ENCODE measurements at places on chromosomes 2 and 18.

DNA sequence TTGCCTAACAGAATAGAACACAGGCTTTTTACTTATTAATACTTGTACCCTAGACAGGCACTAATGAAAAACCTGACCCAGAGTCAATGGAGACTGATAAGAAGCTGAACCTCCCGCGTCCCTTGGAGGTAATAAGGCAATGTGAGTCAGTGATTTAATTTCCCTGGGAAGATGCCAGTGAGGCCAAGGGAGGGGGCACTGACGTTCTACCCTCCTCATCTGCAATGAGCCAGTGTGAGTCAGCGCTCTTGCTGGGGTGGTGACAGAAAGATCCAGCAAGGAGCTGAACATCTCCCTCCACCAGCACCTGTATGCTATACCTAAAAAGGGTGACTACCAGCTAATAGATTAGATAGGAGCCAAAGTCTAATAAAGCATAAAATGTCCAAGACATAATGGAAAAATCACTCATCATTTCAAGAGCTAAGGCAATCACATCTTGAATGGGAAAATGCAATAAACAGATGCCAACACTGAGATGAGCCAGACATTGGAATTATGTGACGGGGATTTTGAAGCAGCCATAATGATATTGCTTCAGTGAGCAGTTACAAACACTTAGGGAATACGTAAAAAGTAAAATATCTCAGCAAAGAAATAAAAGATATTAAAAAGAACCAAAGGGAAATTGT, 116.9 kb downstream of the TPGS2 start:
- DNase-seq: no peak

GRCh38 chr2:122070241-122070731, 314.8 kb downstream of the TSN start:
- DNase-seq: no peak

DNA sequence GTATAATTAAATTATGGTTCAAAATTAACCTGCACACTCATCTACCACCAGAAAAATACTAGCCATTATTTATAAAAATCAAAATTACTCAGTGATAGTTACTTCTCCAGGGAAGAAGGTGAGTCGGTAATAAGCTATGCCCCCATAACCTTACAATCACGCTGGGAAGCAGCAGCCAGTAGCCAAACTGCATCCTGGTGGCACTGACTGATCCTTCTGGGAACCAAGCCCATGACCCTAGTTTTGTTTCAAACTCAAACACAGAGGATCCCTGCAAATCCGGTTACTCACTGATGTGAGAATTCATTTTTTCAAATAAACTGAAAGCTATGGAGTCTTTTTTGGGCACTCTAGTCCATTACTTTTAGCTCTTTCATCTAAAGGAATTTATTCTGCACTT, 88.2 kb upstream of the VWC2L start:
- DNase-seq: no peak

DNA sequence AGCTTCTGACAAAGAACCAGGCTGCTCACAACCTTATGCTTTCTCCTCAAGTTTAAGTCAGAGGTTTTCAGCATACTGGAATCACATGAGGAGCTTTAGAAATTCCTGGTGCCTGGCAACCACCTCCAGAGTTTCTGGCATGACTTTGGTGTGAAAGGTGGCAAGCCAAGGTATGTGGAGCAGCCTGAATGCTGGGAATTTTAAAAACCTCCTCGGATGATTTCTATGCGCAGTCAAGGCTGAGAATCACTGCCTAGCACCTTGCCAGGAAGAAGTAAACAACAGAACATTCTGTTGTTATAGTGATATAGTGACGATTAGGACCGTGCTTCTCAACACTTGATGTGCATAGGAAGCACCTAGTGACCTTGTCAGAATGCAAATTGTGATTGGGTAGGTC, 11.7 kb downstream of the CCBE1 start:
- DNase-seq: no peak

- no peak for DNase-seq
These were observed 43.9 kb upstream of the DNAH7 start for GRCh38 chr2:196112418-196113034.

DNA sequence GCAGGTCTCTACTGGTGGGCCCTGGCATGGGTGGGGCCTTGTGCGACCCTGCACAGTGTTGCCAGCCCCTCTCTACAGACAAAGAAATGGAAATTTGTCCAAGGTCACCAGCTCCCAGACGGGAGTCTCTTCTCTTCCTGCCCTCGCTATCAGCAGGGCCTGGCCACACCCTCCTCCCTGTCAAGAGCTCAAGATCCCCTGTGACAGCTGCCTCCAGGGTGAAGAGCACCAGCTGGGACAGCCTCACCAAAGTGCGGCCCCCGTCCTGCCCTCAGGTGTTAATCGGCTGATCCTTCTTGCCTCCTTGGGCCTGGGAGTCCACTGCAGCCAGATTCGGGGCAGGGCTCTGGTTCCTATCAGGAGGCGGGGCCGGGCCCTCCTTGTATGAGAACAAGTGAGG, 259.1 kb downstream of the TWIST2 start:
- DNase-seq: no peak

- DNase-seq: peak; percentile 64
These were observed at the start of gene INPP1 for GRCh38 chr2:190343536-190344275. INPP1 (plus strand) TSS chr2:190343589; CDS start chr2:190360103, 16,514 bp downstream.

DNA sequence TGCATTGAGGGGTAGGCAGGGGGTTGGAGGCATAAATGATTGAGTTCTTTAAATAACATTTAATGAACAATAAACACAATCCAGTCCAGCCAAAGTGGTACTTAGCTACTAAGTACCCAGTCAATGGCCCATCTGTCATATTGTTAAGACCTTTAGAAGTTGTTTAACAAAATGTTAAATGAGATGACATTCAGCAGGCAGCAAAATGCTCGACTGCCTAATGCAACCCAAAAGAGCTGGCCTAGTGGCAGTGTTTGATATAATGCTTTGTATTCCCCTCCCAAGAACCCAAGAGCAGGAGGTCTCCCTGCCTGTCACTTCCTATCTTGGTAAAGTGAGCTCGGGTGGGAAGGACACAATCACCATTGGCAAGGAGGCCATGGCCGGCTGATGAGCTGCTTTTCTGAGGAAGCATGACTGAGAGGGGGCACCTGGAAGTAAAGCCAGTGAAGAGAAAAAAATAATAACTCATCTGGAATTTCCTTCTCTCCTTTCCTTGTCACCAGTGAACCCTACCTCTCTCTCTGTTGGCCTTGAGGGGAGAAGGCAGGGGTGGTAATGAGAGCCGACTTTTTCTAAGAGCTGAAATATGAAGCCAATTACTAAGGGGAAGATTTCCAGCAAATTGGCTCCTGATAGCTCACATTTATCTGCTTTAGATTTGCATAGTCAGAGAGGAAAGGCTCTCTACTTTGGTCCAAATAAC, 140.6 kb downstream of the C1D start:
- DNase-seq: no peak

- no peak for DNase-seq
These were observed 53.1 kb downstream of the PDCL3 start for GRCh38 chr2:100615886-100616285.

GRCh38 chr18:3015204-3015592, 2.3 kb upstream of the LPIN2 start:
- DNase-seq: no peak

- DNase-seq: no peak
These were observed 151.4 kb upstream of the NXPH2 start for GRCh38 chr2:138931284-138932256.

DNA sequence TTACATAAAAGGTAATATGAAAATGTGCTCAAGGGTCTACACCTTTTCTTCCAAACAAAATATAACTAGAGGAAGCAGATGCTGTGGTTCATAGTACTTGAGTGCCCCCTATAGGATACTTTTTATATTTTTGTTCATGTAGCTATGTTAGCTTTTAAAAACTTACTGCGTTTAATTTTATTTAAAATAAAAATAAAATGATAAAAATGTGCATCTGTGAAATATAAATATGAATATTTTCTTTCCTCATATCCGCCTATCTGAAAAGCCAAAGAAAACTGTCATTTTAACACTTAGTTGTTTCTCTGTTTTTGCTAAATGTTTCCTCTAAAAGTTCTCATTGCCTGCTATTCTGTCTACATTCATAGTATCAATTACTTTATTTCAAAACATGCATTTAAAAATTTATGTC, 9.6 kb upstream of the LRP1B start:
- peak; percentile 79 for DNase-seq

GRCh38 chr2:17413036-17413435, 105.2 kb downstream of the RAD51AP2 start:
- DNase-seq: no peak

GRCh38 chr2:221133941-221134340, 438.2 kb downstream of the EPHA4 start:
- DNase-seq: no peak

GRCh38 chr2:84969511-84970209, 1.3 kb upstream of the KCMF1 start:
- DNase-seq: peak; percentile 76

- no peak for DNase-seq
These were observed 3.2 kb downstream of the GPR35 start for GRCh38 chr2:240628507-240628807.

GRCh38 chr2:125874564-125874963, 781.4 kb upstream of the GYPC start:
- DNase-seq: no peak

GRCh38 chr2:154587739-154588138, 110.8 kb upstream of the KCNJ3 start:
- no peak for DNase-seq

DNA sequence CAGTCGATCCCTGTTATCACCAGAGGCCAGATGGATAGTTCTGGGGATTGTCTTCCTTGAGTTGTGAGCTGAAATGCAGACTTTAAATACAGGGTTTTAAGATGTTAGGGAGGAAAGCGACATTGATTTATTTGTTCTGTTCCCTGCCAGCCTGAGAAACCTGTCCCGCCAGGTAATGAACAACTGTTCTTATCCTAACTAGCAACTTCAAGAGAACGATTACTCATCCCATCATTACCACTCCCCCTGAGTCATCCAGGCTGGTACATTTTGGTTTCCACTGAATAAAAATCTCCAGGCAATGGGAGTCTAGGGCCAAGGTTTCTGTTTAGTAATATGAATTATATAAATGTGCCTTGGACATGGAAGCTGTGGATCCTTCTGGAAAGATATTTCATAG, 131.2 kb downstream of the LYPD6B start:
- no peak for DNase-seq

- no peak for DNase-seq
These were observed 62.5 kb upstream of the ACVR2A start for GRCh38 chr2:147782141-147782930.

DNA sequence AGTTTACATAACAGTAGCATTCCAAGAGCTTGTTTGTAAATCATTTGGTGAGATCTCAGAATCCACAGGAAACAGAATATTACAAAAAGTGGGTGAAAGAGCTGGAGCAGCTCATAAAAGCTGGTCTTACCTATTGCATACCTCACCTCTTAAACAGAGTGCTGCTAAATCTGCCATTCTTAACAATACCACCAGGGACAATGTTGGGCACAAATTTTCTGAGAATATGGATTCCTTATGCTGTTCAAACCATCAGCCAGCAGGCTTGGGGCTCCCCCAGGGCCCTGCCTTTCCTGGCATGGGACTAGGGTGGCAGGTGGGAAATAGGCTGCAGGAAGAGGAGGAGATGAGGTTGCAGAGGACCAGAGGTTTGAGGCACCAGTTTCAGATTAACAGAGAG, 55.6 kb downstream of the TGFA start:
- DNase-seq: peak; percentile 64

DNA sequence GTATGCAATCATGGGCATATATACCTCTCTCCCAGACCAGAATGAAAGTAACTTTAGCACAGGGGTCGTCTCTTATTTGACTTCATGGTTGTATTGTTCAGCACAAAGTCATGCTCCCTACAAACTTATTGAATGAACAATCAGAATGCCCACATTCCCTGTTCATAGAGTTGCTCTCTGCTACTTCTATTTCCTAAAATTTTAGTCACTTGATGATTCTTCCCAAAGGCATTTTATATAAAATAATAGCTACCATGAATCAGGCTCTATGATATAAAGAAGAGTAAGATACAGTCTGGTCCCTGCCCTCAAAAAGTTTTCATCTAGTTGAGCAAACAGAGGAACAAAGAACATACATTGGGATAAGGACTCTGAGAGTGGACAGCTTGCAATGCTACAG, 162.2 kb downstream of the SLC39A10 start:
- DNase-seq: no peak

- DNase-seq: no peak
These were observed 116.8 kb upstream of the FSHR start for GRCh38 chr2:49271060-49271606.

GRCh38 chr2:71743995-71744675, 290.8 kb downstream of the DYSF start:
- no peak for DNase-seq

DNA sequence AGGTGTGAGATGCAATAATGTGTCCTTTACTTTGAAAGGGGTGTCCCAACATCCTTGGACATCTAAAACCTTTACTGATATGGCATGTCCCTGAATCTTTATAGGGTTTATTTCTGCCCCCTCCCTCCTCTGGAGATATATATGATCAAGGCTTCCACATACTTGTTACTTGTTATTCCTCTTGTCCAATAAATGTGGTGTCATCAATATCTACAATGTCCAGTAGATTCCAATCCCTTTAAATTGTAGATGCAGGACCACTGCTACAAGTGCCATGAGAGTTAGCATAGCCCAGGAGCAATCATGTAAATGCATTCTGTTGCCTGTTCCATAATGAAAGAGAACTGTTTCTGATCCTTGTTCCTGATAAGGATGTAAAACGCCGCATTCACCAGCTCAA, 479.7 kb upstream of the MEIS1 start:
- no peak for DNase-seq

GRCh38 chr2:237649541-237650454, 22.4 kb downstream of the LRRFIP1 start:
- DNase-seq: no peak

DNA sequence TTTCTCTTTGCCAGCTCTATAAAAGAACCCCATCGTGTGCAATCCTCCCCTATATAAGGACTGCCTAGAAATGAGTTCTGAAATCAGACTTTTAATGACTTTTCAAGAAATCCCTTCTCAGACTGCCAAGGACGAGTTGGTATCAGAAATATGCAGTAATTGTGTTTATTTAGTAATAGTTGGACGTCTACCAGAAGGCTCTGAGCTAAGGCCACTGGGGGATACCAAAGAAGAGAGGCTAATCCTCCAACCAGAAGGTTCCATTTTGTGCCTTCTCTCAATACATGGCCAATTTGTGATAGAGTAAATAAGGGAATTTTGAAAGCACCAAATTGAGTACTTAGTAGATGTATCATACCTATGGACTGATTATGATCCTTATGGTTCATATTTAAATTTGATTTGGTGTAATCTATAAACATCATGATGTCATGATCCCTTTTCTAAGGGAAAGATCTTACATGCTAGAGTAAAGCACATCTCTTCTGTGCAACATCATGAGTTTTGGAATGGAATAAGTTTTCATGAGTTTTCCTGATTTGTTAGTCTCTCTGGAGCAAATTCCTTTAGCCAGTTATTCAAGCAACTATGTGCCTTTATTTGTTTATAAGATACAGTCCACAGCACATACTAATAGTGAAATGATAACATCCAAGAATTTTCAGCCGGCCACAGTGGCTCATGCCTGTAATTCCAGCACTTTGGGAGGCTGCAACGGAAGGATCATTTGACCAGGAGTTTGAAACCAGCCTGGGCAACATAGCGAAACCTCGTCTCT, 82.2 kb upstream of the LTBP1 start:
- DNase-seq: no peak

Data from Karpas-422 (cell line).